ENCODE measurements at places on chromosomes 5 and 9.

DNA sequence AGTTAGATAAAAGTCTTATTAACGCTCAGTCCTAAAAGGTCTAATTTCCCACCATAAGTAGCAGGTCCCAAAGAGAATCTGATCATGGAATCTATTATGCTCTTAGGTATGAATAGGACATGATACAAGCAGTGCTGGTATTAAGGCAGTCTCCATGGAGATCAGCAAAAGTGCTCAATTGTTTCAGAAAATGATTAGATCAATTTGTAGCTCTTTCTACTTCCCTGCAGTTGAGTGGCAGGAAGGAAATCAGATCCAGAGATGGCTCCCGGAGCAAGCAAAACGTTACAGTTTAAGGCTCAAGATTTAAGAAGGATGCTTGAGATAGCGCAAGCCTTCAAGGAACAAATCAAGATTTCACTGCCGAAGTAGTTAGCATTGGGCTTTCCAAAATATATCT is 205.7 kb downstream of the DRD1 start:
- DNase-seq: no peak

- peak; percentile 5 for DNase-seq
Measured at GRCh38 chr5:44952376-44952775, 143.6 kb downstream of the MRPS30 start.

- no peak for DNase-seq
Measured at GRCh38 chr9:121672213-121672612, 20.8 kb downstream of the DAB2IP start.

DNA sequence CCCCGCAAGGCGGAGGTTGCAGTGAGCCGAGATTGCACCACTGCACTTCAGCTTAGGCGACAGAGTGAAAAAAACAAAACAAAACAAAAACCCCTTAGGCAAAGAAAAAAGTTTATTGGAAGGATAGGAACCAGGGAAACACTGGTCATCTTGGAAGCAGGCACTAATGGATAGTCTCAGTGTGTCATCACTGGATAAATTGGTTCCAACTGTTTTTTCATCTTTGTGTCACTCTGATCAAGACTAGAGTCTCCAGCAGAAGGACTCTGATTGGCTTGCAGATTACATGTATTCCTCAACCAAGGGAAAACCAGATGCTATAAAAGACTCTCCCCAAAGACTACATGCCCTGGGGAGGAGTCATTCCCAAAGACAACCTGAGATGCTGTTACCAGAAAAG is 35.0 kb upstream of the HMHB1 start:
- DNase-seq: no peak

GRCh38 chr5:664343-664993 is 28.7 kb downstream of the TPPP start:
- DNase-seq: no peak

DNA sequence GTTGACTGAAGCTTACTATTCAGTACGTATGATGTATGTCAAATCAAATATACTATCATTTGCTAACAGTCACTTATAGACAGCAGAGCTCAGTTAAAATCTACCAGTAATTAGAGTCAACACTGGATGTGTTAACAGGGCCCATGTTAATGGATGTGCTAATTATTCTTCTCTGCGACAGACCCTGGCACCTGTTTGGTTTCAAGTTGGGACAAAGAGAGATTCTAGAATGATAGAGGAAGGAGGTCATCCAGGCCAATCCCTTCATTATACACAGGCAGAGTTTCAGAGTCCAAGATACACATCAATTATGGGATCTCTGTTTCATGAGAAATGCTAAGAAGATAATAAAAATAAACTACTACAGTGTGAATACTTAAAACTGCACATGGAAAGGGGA is 615.0 kb downstream of the ZNF608 start:
- no peak for DNase-seq

DNA sequence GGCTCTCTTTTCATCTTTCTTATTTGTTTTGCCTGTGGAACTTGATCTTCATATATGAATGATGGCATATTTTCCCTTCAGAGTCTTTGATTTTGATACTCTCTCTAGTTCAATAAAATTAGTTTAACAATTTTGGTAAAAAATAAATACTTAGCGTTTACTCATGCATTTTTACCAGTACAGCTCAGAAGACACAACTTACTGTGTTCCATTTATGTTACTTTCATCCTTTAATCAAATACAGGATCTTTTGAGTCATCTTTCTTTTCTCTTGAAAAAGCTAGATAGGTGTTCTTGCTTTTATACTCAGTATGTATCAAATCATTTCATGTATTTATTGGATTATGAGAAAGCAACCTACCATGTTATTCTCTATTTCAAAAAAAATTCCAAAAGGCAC is 47.1 kb upstream of the RICTOR start:
- DNase-seq: no peak

GRCh38 chr5:40437452-40437861 is 242.3 kb upstream of the PTGER4 start:
- DNase-seq: peak; percentile 19

DNA sequence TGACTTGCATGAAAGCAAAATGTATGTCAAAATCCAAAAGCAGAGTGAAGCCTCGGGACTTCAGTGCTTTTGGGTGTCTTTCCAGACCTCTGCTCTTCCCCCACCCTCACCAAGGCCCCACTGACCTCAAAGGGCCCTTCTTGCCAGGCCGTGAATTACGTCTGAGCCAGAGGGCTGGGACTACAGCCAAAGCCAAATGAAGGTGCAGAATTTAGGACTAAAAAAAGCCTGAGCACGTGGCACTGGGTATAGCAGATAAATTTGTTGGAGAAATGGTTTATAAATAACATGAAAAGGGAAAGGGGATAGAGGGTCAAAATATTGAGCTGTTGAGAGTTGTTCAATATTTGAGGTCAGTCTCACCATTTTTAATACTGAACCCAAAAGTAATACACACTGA is 163.4 kb downstream of the GHR start:
- DNase-seq: no peak

GRCh38 chr9:113995963-113996362 is 82.1 kb downstream of the AMBP start:
- DNase-seq: no peak

DNA sequence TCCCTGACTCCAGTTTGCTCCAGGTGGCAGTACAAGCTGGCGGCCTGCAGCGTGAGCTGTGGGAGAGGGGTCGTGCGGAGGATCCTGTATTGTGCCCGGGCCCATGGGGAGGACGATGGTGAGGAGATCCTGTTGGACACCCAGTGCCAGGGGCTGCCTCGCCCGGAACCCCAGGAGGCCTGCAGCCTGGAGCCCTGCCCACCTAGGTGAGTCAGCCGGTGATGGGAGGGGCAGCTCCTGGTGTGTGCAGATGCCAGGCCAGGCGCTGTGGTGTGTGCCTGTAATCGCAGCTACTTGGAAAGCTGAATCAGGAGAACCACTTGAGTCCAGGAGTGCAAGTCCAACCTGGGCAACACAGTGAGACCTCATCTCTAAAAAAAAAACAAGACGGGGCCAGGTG is 10.0 kb upstream of the CACFD1 start:
- DNase-seq: no peak

DNA sequence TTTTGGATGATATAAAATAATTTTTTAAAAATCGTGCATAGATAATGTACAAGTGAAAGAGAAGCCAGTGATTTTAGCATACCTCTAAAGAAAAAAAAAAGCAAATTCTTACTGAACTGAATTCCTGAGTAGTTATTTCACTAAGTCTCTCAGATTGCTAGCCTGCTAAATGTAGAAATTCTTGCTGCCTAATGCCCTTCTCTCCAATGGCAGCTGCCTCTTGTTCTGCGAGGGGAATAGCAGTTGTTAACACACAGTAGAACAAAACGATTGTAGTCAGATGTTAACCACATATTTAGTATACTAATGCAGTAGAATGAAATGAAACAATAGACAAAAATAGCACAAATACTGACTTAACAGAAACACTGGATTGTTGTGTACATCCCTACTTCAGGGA is 26.8 kb downstream of the SMAD5 start:
- no peak for DNase-seq

DNA sequence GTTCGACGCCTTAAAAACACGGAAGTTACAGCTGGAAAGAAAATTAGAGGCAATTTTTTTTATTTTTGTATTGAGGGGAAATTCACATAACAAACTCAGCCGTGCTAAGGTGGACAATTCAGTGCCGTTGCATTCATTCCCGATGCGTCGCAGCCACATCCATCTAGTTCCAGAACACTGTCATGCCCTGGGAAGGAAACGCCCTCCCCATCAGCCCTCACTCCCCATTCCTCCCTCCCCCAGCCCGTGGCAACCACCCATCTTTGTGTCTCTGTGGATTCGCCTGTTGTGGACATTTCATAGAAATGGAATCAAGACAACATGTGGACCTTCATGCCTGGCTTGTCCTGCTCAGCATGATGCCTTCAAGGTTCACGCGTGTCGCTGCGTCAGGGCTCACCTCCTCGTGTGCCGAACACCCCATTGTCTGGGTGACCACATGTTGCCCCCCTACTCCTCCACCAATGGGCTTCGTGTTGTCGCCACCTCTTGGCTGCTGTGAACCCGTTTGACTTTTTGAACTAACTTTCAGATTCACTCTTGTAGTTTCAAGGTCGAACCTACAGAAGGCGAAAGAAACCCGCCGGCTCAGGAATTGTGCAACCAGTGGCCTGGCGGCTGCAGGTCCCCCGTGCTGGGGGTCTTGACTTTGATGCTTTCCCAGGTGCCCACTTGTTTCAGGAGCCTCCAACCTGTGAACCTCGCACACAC is 17.4 kb upstream of the CAMSAP1 start:
- peak; percentile 42 for DNase-seq

DNA sequence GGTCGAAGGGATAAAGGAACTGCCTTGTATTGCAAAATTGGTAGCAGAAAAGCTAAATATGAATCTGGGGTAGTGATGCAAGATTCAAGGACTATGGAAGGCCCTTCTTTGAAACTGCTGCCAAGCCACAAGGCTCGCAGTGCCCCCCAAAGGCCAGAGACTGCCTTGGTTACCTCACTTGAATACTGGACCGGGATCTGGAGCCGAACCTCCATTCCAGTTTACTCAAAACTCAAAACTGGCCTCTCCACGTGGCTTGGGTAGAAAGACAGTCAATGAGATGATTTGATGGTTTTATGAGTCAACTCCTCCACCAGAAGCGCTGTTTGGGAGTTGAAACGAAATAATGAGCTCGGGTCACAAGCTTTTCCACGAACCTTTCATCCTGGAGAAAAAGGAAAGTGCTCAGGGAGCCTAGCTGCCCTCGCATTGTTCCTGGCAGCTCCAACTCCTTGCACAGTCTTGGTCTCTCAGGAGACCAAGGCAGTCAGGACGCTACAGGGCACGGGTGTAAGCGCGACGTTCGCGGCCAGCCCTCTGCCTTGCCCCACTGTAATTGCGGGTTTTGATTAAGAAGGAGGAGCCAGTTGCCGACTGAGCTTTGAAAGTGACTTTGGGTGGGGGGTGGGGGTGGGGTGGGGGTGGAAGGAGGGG is 2.8 kb downstream of the ST8SIA4 start:
- DNase-seq: peak; percentile 77

DNA sequence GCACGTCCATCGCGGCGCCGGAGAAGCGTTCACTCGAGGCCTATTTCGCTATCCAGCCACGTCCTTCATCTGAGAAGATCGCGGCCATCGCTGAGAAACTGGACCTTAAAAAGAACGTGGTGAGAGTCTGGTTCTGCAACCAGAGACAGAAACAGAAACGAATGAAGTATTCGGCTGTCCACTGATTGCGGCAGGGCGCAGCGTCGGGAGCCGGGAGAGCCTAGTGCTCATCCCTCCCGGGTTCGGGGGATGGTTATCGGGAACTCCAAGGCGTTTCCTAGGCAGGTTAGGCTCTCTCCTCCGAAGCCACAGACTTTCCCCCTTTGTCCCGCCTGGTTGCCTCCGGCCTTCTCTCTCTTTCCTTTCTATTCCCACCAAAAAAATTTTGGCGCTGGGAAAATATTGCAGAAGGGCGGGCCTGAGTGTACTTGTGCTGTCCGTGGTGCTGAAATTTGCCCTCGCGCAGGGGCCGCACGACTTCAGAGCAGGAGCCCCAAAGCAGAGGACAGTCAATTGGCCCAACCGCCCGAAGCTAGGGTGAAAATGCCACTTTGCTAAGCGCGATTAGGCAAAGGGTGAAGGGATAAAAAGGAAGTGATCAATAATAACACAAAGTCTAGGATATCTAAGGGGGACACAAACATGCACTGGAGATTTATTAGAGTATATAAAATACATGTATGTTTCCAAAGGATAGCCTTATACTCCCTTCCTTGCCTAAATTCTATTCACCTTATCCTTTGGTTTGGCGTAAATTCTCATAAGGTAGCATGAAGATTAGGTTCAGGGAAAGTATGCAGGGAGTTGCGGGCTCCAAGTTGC is 1.8 kb downstream of the POU4F3 start:
- peak; percentile 63 for DNase-seq

- DNase-seq: no peak
Measured at GRCh38 chr9:107768224-107768623, 278.7 kb upstream of the KLF4 start.

- no peak for DNase-seq
Measured at GRCh38 chr5:150164211-150164980, 2.2 kb upstream of the CDX1 start.

DNA sequence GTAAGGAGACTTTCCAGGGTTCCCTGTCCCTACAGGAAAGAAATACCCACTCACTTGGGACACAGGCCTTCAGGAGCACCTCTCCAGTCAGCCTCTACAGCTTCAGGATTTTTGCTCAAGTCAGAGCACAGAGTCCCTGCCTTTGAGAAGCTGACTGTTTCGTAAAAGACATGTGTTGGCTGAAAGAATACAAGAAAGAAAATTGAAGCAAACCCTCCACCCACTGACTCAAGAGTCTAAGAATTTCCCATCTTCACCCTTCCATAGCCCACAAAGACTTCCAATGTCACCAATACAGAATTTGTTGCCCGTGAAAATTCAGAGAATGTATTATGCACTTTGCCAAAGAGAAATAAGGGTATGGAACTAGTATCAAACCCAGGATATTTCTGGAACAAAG is 53.0 kb upstream of the ZNF622 start:
- no peak for DNase-seq

- no peak for DNase-seq
Measured at GRCh38 chr5:6950860-6951259, 237.6 kb downstream of the TENT4A start.

- no peak for DNase-seq
Measured at GRCh38 chr9:106075236-106075959, 381.1 kb downstream of the TMEM38B start.

GRCh38 chr9:115367780-115368525 is 250.0 kb upstream of the TNC start:
- DNase-seq: no peak

DNA sequence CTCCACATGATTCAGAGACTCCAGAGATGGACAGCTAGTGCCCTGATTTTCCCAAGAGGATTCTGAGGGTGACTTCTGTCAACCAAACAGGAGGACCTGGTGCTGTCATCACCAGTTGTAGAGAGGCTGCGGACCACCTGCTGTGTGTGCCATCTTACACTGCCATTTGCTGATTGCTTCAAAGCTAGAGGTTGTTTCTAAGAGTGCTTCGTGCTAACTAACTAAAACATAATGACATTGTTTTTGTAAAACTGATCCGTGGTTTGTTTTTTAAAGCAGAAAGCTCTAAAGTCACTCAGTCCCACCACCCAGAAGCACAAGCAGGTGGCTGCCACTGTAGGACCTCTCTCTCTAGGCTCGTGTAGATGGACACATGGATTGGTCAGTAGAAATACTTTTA is 12.2 kb downstream of the TENT4A start:
- no peak for DNase-seq

GRCh38 chr9:93620881-93621820 is 44.8 kb downstream of the PHF2 start:
- no peak for DNase-seq
